ENCODE measurements at places on chromosomes 5 and 9. TPM values are rescaled to one million over a fixed set of nuclear protein-coding genes. Genes with fewer than 3 reads are reported as not detected.

GRCh38 chr9:137236936-137237421 lies 4.1 kb upstream of the TUBB4B start:
- H3K4me1 ChIP-seq, result peaks cover 65% of the 10 kb centered on the region
- H3K4me3 ChIP-seq, result no peak overlapping the region
- no peaks in the 10 kb centered on the region for H3K36me3 ChIP-seq
- no peak for DNase-seq
- H3K27ac ChIP-seq, result no peak overlapping the region
- H3K27me3 ChIP-seq, result no peaks in the 10 kb centered on the region

- no peaks in the 10 kb centered on the region for H3K36me3 ChIP-seq
- no peak overlapping the region for H3K4me3 ChIP-seq
- no peak for DNase-seq
- no peaks in the 10 kb centered on the region for H3K4me1 ChIP-seq
- no peaks in the 10 kb centered on the region for H3K27me3 ChIP-seq
- H3K27ac ChIP-seq, result no peak overlapping the region
Measured at GRCh38 chr5:103801681-103802080, 239.1 kb upstream of the NUDT12 start.

- no peak overlapping the region for H3K27ac ChIP-seq
- no peak overlapping the region for H3K4me3 ChIP-seq
- no peaks in the 10 kb centered on the region for H3K27me3 ChIP-seq
- H3K36me3 ChIP-seq, result no peaks in the 10 kb centered on the region
- no peak for DNase-seq
Measured at GRCh38 chr5:157066080-157066479, 7.2 kb upstream of the HAVCR1 start.

DNA sequence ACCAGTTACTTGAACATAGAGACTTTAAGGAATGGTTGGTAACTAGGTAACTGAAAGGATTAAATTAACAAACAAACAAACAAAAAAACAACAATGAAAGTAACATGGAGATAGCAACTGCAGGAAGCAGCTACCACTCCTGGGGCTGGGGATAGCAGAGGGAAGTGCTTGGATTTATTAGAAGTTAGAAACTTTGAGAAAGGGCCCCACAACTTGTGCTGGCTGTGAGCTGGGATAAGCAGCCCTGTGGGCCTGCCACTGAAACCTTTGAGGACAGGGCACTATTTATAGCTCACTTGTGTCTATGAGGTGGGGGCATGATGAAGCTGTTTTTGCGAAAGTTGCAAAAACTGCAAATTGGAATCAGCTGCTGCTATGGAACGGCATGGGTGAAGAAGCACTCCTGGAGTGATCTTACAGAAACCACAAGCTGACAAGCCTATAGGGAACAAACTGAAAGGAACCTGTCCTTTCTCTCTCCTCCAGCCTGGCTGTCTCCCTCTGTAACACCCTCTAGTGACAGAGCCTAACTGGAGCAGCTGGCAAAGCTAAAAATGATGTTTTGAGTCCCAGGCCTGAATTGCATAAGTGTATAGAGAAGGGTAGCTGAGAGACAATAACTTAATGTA lies 91.4 kb upstream of the RANBP6 start:
- H3K4me3 ChIP-seq, result no peak overlapping the region
- H3K27ac ChIP-seq, result no peak overlapping the region
- H3K27me3 ChIP-seq, result no peaks in the 10 kb centered on the region
- no peaks in the 10 kb centered on the region for H3K36me3 ChIP-seq
- DNase-seq, result peak; percentile 10

- H3K4me3 ChIP-seq, result no peak overlapping the region
- H3K36me3 ChIP-seq, result no peaks in the 10 kb centered on the region
- H3K4me1 ChIP-seq, result no peaks in the 10 kb centered on the region
- no peak for DNase-seq
- no peaks in the 10 kb centered on the region for H3K27me3 ChIP-seq
Measured at GRCh38 chr5:146698651-146699050, 179.9 kb downstream of the PPP2R2B start.

GRCh38 chr5:96752341-96753016 lies 55.3 kb downstream of the ERAP1 start:
- H3K27ac ChIP-seq, result no peak overlapping the region
- H3K4me1 ChIP-seq, result no peaks in the 10 kb centered on the region
- peak; percentile 72 for DNase-seq
- H3K4me3 ChIP-seq, result no peak overlapping the region

DNA sequence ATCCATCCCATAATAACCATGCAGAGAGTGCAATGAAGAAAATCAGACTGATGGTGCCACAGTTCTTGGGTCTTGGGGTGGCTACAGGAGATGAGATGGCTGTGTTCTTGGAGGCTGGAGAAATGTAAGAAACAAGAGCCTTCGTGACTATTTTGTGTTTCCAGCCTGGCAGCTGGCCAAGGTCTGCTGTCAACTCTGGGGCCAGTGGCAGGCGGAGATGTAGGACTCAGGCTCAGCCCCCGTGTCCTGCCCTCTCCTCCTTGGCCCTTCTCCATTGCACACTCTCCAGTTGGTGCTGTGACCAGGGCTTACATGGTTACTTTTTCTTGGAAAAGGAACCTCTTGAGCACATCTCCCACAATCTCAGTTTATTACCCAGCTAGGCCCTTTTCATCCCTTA lies 235.4 kb downstream of the DMRT2 start:
- DNase-seq, result no peak
- H3K27me3 ChIP-seq, result no peaks in the 10 kb centered on the region
- no peaks in the 10 kb centered on the region for H3K4me1 ChIP-seq
- H3K27ac ChIP-seq, result no peak overlapping the region

Gene HSPA5
- polyA plus RNA-seq, result 94.5 TPM

Gene SEMA6A
- polyA plus RNA-seq, result not detected
